ENCODE measurements at places on chromosomes 16 and 17.

- DNase-seq, result peak; percentile 87
Measured at GRCh38 chr16:58425756-58426494, 33.7 kb downstream of the GINS3 start.

DNA sequence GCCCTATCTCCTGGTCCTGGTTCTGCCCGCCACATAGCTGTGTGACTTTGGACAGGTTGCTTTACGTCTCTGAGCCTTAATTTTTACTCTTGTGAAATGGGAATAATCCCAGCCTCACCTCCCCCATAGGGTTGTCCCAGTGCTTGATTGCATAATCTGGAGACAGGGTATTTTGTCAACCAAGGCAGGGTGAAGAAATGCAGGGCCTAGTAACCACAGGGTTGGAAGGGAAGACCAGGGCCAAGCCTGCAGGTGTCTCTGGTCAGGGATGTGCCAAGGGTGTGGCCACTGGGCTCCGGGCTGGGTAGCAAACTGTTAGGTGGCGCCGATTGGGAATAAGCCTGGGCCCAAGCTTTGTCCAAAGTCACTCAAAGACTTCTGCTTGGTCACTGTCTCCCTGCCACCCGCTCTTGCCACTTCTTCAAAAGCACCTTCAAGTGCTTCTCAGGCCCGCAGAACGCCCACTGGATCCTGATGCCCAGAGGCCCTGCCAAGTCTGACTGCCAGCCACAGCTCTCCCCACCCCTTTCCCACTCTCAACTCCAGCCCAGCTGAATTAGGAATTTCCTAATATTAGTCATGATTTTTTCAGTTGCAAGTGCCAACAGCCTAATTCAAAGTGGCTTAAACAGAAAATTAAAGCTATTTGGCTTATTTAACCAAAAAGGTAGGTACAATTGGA is 20.6 kb upstream of the COL1A1 start:
- peak; percentile 76 for DNase-seq

DNA sequence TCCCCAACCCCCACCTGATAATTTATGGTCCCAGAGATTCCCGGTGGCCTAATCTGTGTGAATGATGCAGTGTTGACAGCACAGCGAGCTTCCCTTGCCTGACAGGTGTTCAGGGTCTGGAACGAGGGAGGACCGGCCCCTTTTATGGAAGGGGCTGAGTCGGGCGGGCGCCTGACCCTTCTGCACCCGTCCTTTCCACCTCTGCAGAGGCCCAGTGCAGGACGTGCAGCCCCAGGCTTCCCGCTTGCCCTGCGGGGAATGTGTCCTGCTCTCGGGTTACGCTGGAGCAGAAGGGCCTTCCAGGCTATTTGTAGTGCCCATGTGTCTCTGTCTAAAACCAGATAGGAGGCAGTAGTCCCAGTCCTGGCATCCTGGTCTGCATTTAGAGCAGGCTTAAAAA is 16.2 kb downstream of the SMTNL2 start:
- DNase-seq, result no peak

DNA sequence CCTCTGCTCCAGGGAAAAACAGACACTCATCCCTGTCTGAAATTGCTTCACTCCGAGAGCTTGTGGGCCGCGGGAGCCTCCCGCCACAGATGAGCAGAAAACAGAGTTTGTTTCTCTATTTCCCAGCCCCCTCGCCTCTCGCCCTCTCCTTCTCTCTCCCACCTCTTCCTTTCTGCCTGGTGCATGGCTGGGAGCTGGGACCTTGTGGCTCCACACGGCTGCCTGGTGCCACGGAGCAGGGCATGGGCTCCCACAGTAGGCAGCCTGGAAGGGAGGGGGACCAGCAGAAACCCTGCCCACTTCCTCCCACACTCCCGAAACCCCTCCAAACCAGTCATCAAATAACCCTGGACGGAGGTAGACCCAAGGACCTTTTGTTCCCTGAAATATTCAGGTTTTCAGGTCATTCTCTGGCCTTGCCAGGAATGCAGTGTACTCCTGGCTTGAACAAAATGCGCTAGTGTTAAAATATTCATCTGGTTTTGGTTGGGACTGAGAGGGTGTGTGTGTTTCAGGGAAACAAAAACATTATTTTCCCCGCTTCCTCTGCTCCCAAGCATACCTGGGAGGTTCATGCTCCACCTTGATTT is 204.9 kb downstream of the C16orf78 start:
- DNase-seq, result no peak

Data from suppressor macrophage (primary cell).